Umbilical cord (tissue), 2 donors: ENCODE measurements at places on chromosomes 1 and 21. TPM values are rescaled to one million over a fixed set of nuclear protein-coding genes. Genes with fewer than 3 reads are reported as not detected.

- no peak for DNase-seq
Observed at GRCh38 chr1:86119214-86119764, 37.3 kb downstream of the COL24A1 start.

- no peak for DNase-seq
Observed at GRCh38 chr1:170634824-170635410, 29.0 kb upstream of the PRRX1 start.

DNA sequence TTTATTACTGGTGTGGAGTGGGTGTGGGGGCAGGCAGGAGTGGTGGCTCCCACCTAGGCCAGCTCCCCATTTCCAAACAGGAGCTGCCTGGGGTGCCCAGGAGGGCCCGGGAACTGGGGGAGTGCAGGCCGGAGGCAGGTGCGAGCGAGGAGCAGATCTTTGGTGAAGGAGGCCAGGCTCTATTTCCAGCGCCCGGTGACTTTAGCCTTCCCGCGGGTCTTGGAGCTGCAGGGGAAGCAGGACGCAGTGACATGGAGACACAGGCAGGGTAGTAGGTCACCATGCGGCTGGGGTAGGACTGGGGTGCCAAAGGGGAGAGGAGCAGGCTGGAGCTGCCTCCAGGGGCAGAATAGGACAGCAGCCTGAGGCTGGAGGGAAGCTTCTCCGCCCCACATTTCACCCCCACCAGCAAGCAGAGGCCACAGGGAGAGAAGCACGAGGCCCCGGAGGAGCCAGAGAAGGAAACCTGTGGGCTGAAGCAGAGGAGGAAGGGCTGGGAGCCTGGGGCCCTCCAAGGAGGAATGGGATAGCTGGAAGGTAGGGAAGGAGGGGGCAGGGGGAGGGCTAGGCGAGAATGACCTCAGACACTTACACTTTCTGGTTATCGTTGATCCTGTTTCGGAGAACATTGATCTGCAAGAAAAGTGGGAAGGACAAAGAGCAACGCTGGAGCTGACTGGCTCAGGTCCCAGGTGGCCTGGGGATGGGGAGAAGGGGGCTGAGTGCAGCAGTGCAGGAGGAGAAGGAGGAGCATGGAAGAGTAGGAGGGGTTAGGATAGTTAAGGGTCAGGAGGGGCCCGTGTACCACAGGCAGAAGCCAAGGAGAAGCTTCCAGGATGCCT is 18.2 kb downstream of the TNNT2 start:
- no peak for DNase-seq

GRCh38 chr1:242147096-242147976 is 148.4 kb upstream of the MAP1LC3C start:
- peak; percentile 1 for DNase-seq

DNA sequence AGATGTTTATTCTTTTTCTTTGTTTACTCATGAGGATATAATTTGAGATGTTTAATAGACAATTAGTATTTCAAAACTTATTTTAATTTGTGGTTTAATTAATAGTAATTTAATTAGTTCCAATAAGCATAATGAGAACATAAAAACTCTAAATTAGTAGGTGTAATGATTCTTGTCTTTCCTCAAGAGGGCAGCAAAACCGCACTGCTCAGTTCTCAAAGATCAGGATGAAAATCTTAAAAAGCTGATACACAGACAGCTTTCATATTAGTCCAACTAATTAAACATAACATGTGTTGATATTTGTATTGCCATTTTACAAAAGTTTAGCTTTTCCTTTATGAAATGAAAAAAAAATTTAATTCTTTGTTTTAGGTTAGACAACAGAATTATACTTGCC is 106.7 kb upstream of the C21orf91 start:
- DNase-seq = no peak

DNA sequence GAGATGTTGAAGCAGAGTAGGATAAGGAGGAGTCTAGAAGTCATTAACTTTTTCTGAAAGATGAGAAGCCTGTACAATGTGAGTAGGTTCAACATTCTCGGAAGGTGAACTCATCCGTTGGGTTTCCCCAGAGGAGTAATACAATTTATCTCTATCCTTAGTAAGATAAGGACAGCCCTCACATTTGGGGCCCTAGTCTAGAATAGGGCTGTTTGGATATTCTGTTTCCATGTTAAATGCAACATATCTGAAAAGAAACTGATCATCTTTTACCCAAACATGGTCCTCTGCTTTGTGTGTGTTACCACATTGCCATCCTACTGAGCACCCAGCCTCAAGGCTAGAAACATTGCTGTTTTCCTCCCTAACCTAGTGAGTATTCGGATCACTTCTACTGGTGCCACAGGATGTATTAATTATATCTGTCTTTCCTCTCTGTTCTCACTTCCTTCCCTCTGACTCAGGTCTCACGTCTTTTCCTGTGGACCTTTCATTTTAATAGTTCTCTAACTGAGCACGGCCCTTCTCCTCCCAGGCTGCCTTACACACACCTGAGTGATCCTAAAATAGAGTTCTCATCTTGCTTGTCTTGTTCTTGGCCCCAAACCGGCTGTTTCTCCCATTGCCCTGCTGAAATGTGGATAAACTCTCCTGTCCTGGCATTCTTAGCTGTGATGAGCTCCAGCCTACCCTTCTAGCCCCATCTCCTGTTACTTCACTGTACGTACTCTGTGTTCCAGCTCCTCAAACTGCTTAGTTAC is 91.7 kb downstream of the CDC14A start:
- DNase-seq = peak; percentile 85

DNA sequence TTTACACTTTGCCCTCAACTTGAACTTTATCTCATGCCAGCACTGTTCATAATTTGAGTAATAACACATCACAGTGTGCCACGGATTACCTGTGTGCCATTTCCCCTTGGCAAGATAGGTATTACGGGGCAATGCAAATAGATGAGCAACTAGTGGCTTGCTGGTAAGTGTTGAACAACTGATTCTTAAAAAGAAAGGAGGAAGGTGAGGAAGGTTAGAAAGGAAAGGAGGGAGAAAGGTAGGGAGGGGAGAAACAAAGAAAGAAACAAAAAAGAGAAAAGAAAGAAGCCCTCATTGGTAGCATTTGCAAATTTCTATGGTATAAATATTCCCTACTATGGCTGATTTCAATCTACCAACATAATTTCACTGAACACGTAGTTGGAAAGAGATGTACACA is 118.2 kb upstream of the OLIG2 start:
- no peak for DNase-seq

DNA sequence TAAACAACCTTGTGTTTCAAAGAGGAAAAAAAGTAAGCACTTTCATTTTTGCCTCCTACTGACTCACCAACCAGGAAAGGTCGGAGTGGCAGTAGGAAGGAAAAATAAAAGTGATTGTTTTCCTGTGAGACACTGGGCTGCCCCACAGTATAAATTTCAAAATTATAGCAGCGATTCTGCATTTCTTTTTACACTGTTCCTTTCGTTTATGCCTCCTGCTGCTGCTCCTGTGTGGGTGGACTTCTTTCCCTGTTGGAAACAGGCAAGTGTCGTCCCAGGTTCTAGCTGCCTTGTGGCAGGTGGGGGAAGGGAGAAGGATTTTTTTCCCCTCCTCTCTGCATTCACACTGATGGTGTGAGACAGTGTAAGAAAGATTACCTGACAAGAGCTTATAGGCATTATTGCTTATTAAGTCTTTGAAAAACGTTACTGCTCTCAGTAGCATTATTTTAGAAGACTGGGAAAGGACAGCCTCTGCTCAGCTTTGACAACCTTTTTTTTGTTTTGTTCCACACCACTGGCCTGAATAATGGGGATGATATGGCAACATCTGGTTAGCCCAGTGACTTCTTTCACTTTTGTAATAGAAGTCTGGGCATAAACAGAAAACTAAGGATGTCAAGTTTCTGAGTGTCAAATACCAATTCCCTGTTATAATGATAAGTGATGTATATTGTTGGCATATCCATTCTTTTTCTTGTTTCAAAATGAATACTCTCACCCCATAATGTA is 77.9 kb downstream of the NEK7 start:
- DNase-seq = no peak

GRCh38 chr1:85495556-85495955 is 30.6 kb upstream of the DDAH1 start:
- peak; percentile 23 for DNase-seq

DNA sequence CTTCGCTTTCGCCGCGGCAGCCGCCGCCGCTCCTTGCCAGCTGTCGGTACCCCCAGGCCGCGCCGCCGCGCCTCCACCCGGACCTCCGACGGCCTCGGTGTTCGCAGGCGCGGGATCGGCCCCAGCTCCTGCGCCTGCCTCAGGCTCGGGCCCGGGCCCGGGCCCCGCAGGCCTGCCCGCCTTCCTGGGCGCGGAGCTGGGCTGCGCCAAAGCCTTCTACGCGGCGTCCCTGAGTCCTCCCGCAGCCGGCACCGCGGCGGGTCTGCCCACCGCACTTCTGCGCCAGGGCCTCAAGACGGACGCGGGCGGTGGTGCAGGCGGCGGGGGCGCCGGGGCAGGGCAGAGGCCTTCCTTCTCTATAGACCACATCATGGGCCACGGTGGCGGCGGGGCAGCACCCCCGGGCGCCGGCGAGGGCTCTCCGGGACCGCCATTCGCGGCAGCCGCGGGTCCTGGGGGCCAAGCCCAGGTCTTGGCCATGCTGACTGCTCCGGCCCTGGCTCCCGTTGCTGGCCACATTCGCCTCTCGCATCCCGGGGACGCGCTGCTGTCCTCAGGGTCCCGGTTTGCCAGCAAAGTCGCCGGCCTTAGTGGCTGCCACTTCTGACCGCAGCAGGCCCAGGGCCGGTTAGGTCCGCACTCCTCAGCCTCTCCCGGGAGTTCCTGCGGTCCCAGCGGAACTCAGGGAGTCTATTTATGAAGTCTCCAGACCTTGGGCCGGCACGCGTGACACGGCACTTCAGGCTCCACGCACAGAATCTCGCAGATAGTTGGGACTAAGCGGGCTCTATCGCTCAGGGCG is 1.4 kb downstream of the FOXD2 start:
- no peak for DNase-seq

- no peak for DNase-seq
Observed at GRCh38 chr1:178768423-178768822, 43.4 kb downstream of the RALGPS2 start.

DNA sequence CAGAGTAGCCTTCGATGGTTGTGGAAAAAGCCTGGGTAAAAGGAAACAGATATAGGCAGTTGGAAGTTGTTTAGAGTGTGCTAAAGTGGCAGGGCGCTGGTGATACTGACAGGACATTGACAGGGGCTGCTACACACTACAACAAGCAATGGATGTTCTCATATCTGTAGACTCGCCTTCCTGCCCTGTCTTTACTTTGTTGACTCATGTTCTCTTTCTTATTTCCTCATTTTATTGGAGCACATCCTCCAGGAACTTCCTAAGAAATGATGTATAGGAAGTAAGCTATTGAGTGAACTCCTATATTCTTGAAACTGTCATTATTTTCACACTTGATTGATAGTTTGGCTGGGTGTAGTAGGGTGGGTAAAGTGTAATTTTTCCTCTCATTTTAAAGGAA is 51.0 kb downstream of the C4BPA start:
- no peak for DNase-seq

GRCh38 chr21:40623528-40623927 is 223.4 kb downstream of the DSCAM start:
- DNase-seq = no peak

- DNase-seq = no peak
Observed at GRCh38 chr1:147292631-147293251, 50.3 kb downstream of the CHD1L start.

- DNase-seq = no peak
Observed at GRCh38 chr1:232826318-232826717, 21.1 kb downstream of the MAP10 start.

- no peak for DNase-seq
Observed at GRCh38 chr1:20052386-20052785, 17.6 kb upstream of the PLA2G5 start.

DNA sequence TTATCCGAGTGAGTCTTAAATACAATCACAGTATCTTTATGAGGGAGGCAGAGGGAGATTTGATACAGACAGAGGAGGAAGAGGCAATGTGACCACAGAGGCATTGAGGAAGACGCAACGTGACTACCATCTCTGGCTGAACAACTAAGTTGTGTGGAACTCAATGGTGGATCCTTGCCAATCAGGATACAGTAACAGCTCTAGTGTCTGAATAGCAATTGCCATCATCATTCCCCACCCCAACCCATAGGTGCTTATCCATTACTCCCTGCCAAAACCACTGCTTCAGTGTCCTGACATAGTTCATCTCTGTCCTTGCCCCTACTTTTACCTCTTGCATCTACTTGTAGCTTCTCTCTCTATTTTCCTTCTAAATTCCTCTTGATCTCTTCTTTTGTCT is 20.5 kb upstream of the RHBDL2 start:
- no peak for DNase-seq

Gene GABRD
- 0.72 TPM for total RNA-seq

Gene DLGAP3
- total RNA-seq = 0.24 TPM

Gene PADI6
- total RNA-seq = 0.72 TPM

Gene SEC16B
- 9.6 TPM for total RNA-seq

Gene CDA
- not detected for total RNA-seq

Gene LY9
- 11.6 TPM for total RNA-seq

Gene MSH4
- 0.24 TPM for total RNA-seq

Gene PRSS38
- not detected for total RNA-seq

Gene PRDM2
- 38.5 TPM for total RNA-seq
